ENCODE measurements at places on chromosomes 2 and 18.

DNA sequence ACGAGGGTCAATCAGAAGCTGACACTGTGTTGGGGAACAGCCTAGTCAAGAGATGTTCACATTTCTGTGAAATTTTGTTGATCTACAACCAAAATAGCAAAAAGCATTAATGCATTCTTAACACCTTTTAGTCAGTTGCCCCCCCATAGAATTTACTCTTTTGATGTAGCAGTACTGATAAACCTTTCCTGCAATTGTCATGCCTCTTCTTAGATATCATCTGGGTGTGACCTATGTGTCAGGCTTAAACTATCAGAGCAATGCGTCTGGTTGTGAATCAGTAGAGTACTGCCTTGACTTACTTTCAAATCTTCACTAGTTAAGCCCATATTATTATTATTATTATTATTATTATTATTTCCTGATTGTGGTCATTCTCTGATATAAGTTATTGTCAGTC, 61.9 kb downstream of the GREB1L start:
- no peak for DNase-seq

- DNase-seq, result peak; percentile 62
Measured at GRCh38 chr18:65938592-65939372, 188.0 kb downstream of the CDH7 start.

- DNase-seq, result no peak
Measured at GRCh38 chr2:201261471-201261870, 1.1 kb downstream of the CASP8 start.

DNA sequence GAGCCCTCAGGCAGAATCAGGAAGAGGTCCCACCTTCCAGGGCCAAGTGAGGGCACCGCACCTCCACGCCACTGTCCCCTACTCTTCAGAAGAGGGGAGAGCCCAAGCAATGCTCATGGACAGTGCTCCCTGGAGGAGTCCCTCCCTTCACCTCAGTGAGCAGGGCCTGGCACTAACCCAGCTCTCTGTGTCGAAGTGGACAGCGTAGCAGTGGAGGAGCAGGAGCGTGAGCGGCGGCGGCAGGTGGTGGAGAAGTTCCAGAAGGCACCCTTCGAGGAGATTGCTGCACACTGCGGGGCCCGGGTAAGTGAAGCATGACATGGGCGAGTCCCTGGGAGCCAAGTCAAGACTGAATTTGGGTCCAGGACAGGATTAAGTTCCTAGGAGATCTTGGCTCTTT, 16.7 kb downstream of the POMC start:
- DNase-seq, result no peak

DNA sequence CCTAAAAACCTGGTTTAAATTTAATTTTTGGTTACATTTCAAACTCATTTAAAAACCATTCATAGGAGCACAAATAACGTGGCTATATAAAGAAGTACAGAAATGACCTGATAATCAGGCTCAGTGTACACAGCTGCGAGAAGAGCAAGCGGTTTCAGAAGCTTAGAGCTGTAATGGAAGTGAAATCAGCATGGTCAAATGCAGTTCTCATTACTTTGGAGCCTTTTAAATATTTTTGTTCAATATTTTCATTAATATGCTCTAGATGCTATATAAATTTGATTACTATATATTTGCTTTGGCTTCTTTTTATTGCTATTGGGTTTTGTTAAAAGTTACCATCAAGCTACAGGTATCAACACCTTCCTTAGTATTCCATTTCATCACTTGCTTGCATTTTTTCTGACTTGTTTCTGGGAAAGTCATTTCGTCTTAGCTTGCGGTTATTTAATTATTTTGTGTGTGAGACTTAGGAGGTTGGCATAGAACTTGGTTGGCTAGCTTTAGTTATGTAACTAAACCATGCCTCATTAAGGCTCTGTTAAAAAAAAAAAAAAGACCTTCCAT, 58.7 kb downstream of the AFTPH start:
- no peak for DNase-seq

- DNase-seq, result no peak
Measured at GRCh38 chr18:76835380-76835779, 13.0 kb downstream of the ZNF236 start.

GRCh38 chr2:55590810-55591440, 26.5 kb downstream of the PPP4R3B start:
- no peak for DNase-seq

DNA sequence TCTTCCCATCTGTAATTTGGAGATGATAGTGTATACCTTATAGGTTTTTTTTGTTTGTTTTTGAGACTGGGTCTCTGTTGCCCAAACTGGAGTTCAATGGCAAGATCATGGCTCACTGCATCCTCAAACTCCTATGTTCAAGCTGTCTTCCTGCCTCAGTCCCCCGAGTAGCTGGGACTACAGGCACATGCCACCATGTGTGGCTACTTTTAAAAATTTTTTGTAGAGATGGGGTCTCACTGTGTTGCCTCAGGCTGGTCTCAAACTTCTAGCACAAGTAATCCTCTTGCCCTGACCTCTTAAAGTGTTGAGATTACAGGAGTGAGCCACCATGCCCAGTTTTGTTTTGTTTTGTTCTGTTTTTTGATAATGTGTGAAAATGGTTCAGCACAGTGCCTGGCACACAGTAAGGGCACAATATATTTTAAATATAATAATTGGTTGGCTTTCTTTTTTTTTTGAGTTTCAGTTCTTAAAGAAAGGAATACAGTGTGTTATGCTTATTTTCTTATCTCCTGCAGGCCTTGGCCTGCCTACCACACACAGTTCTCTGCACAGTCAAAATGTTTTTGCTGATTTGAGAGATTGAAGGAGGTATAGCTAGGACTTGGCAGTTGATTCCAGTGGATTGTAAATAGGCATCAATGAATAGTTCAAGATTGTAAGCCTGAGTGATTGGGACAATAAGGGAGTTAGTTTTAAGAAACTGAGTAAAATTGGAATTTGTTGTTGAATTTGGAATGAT, 6.1 kb downstream of the ACTR3 start:
- DNase-seq, result no peak

GRCh38 chr18:2337552-2338141, 233.7 kb downstream of the METTL4 start:
- DNase-seq, result peak; percentile 67

DNA sequence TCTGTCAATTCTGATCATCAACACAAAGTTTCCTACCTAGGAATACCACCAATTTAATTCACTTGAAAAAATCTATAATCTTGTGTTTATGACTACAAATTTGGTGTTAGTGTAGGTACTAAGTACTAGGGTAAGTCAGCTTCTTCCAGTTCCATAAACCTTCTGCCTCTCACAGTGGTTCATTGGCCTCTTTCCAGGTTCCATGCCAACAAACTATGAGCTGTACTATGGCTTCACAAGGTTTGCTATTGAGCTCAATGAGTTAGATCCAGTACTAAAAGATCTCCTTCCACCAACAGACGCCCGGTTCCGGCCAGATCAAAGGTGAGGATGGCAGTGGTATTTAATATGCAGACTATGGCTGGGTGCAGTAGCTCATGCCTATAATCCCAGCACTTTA, 58.8 kb downstream of the PRKRA start:
- DNase-seq, result no peak

- DNase-seq, result no peak
Measured at GRCh38 chr2:215885536-215885935, 127.8 kb downstream of the MREG start.

DNA sequence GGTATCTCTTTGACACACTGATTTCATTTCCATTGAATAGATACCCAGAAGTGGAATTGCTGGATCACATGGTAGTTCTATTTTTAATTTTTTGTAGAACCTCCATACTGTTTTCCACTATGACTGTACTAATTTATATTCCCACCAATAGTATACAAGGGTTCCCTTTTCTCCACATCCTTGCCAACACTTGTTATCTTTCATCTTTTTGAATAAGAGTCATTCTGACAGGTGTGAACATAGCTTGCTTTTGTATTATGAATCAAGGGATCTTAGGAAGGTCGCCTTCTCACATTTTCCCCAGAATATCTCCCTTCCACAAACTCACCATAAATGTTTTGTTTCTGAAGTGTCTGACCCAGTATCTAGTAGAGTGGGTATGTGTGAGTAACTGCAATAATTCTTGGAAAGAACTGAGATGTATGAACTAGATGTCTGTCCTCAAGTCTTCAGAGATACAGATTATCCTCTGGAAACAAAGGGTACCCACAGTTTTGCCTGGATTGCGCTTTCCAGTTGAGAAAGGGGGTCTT, 17.1 kb upstream of the SP3 start:
- DNase-seq, result no peak

DNA sequence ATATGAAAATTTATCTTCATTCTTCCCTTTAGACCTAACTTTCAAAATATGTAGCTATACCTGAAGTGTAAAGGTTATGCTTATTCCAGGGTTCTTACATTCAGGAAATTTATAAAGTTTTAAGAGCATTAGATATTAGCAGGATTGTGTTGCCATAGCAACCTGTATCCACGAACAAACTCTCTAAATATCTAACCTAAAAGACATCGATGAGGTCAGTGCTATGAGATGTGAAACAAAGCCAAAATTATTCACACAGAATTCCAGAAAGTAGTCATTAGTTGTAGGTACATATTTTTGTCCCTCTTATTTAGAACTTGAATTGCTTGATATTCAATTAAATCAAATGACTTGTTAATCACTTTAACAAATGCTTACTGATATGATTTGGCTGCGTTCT, 705.3 kb downstream of the SOCS6 start:
- no peak for DNase-seq

DNA sequence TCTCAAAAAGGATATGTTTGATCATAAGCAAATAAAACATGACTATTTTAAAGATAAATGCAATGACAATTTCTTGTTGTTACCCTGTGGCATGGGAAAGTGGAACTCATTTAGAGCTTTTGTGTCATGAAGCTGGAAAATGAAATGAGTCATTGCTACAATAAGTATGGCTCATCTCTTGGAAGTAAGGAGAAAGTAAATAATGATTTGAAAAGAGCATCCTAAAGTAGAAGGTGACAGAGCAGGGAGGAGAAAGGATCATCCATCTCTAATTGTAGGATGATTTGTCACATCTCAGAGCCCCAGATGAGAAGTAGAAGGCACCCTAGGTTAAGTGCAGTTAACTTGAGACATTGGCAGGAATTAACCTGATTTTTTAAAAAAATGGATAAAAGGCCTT, 200.5 kb downstream of the CPS1 start:
- DNase-seq, result no peak

DNA sequence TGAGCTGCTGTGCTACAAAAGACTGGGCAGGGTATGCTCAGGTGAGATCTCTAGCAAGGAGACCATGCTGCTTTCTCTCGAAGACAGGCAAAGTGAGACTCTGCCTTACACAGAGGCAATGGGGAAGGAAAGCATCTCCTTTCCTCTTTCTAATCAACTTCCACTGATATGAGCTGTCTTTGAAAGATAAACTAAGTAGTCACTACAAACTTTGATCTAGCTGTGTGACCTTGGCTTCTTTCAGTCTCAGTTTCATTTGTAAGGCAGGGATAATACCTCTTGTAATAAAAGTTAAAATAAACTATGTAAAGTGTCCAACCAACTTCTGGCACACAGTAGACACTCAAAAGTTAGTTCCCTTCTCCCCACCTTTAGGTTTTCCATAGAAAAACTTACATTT, 7.5 kb downstream of the CCDC93 start:
- no peak for DNase-seq

DNA sequence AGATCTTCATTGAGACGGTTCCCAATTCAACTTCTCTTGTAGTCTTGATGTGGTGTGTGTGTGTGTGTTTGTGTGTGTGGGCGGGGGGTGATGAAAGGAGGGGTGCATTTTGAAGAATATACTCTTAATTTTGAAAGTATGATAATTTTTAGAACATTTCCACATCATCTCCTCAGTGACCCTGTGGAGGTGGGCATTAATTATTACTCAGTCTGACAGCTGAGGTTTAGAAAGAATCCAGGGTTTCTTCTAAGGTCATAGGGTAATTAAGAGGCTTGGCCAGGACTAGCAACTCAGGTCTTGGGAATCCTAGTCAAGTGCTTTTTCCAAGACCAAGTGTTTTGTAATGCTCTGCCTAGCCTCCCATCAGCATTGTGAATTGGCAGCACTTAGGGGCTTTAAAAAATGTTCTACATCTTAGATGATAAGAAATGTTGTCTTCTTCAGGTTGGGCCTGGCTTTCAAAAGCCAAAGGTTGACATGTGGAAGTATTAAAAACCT, 100.5 kb downstream of the SPTBN1 start:
- no peak for DNase-seq

GRCh38 chr2:223494496-223494895, 107.7 kb downstream of the SCG2 start:
- no peak for DNase-seq

DNA sequence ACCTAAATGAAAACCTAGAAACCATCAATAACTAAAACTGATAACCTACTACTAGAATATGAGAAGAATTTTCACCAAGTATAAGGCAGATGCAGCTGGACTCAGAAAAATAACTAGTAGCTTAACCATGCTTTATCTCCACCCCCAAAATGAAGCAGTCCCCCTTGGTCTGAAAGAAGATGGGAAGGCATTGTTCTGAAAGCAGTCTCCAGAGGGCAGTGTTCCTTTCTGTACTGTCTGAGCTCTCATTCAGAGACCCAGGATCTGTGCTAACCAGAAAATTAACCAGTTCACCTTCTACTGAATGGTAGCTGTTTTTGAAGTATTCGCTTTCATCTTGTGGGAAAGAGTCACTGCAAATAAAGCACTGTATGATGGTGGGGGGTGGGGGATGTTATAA, 273.0 kb downstream of the PDE11A start:
- DNase-seq, result peak; percentile 2
